ENCODE measurements at places on chromosomes 12 and 14.

DNA sequence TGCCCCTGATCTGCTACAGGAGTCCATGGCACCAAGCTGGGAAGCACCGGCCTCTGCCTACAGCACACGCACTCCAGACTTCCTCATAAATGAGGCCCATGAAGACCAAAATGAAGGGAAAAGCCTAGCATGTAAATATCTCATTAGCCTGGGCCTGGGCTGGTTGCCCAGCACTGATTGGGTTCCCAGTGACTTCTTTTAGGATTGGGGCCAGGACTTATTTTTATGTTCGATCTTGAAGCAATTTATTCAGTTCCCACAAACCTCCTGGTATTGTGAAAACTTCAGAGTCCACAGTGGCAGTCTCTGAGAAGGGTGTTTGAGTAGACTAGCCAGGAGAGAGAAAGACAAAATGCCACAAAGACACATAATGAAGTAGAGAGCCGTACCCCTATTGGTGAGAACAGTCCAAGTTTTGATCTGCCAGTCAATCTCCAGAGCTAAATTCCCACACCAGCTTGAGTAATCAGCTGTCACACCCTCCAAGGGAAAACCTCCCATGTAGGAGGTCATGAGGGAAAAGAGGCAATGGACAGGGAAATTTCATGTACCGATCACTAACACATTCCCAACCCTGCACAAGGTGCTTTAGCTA is 78.2 kb downstream of the PHLDA1 start:
- no peak for DNase-seq

DNA sequence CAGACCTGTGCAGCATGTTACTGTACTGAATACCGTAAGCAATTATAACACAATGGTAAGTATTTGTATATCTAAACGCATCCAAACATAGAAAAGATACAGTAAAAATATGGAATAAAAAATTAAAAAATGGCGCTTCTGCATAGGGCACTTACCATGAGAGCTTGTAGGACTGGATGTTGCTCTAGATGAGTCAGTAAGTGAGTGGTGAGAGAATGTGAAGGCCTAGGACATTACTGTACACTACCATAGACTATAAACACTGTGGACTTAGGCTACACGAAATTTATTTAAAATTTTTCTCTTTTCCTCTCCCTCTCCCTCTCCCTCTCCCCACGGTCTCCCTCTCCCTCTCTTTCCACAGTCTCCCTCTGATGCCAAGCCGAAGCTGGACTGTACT is 194.5 kb upstream of the CDKN3 start:
- no peak for DNase-seq

DNA sequence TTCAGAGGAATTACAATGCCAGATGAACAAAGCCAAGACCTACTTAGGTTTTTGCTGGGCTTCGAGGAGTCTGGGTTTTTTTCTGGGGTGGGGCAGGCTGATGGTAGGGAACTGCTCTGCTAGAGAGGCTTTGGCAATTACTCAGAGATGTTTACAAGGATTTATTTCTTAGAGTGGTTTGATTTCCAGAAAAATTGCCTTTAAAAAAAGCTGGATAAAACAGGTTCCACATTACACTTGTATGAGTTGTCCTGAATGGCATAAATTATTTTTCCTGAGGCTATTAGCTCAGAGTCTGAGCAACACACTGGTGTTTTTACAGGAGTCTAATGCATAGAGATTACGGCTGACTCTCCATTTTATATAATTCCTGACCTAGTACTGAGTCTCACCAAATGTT is 118.5 kb upstream of the FRMD6 start:
- no peak for DNase-seq

GRCh38 chr14:22865424-22866405 is 5.8 kb upstream of the LRP10 start:
- no peak for DNase-seq

DNA sequence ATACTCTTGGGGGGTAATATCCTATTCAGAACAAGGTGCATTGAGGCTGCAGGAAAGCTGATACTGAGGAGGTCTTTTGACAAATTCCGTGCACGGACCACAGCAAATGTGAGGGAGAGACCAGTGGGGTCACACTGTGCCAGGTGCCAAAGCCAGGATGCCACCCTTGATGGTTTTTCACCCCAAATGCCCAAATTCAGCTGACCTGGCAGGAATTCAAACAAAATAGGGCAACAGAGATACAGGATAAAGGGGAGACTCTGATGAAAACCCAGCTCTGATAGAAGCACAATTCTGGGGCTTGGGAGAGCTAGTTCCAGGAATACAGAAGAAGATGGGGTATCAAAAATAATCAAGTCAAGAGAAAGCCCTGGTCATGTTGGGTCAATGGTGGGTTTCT is 55.3 kb downstream of the SLC8A3 start:
- no peak for DNase-seq

GRCh38 chr12:44235674-44236073 is 399.8 kb downstream of the TMEM117 start:
- DNase-seq: no peak

- no peak for DNase-seq
These were observed 31.8 kb upstream of the LRRC10 start for GRCh38 chr12:69642531-69642930.

- DNase-seq: no peak
These were observed 32.8 kb downstream of the NOS1 start for GRCh38 chr12:117328556-117329100.

GRCh38 chr12:75944905-75945432 is 86.6 kb downstream of the PHLDA1 start:
- DNase-seq: no peak

DNA sequence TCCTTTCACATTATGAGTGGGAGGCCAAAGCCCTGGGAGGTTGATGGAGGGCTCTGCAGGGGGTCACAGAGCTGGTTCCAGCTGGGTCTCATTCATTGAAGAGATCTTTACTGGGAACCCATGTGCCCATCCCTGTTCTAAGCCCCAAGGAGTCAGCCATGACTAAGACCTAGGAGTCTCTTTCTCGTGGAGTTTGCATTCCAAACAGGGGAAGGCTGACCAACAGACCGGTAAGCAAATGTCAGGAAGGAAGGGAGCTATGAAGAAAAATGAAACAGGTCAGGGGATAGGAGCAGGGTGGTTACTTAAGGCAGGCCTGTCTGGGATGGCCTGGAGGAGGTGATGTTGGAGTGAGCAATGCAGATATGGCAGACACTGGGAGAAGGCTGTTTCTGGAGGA is 31.5 kb downstream of the SYNDIG1L start:
- DNase-seq: no peak

DNA sequence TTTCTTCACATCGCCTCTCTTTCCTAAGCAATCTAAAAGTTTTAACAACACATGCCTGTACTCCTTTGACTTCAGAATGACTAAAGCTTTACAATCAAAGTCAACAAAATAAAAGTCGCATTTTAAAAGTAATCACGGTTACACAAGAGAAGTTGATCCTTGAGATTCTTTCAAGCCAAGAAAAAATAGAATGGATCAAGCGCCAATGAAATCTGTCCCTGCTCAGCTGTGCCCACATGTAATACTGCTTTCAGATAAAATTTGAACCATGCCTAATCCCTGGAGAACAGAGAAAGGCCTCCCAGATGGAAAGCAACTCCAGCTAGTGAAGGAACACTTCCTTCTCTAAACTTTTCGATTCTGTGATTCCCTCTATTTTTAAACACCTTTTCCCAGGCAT is 113.1 kb downstream of the FBXL14 start:
- DNase-seq: no peak

DNA sequence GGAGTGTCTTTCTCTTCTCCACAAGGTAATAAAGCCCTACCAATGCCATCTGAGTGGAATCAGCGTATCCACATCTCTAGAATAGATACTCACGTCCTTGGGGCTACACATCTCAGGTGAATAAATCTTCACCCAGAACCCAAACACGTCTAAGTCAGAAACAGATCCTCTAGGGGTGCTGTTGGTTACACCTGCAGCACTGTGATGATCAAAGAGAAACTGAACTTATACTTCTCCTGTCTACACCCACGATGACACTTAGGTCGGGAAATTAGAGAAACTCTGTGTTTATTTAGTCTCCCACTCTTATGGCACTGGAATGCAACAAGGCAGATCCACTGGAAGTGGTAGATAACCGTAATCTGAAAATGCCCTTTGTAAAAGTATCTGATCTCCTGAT is 46.2 kb downstream of the WIF1 start:
- DNase-seq: no peak

DNA sequence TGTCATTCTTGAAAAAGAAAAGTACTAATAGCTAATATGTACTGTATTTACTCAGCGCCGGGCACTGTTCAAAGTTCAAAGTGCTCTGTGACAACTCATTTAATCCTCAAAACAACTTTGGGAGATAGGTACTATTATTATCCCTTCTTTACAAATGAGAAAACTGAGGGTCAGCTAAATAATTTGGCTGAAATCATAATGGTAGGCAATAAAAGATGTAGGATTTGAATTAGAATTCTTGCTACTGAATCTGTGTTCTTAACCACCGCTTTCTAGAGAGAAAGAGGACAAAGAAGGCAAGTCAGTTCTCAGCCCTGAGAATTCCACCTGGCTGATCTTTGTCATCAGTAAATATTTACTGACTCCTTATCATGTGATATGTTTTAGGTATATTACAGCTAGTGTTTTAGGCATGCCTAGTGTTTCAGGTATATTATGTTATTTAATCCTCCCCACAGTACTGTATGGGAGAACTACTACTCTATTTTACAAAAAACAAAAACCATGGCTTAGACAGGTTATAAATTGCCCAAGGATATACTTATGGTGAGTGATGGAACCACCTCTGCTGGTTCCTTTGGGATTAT is 205.7 kb upstream of the GZMB start:
- no peak for DNase-seq

- DNase-seq: no peak
These were observed 61.0 kb downstream of the HMGA2 start for GRCh38 chr12:65885312-65885711.

GRCh38 chr12:3700861-3701260 is 52.0 kb downstream of the CRACR2A start:
- no peak for DNase-seq

DNA sequence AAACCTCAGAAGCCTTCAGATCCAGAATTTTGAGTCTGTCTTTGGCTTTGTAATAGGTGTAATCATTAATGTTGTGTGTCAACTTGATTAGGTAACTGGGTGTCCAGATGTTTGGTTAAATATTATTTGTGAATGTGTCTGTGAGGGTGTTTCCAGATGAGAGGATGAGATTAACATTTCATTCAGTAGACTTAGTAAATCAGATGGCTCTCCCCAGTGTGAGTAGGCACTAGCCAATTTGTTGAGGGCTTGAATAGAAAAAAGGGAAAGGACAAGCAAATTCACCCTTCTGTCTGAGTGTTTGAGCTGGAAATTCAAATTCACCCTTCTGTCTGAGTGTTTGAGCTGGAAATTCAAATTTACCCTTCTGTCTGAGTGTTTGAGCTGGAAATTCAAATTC is 932.2 kb downstream of the SLC6A15 start:
- DNase-seq: no peak

DNA sequence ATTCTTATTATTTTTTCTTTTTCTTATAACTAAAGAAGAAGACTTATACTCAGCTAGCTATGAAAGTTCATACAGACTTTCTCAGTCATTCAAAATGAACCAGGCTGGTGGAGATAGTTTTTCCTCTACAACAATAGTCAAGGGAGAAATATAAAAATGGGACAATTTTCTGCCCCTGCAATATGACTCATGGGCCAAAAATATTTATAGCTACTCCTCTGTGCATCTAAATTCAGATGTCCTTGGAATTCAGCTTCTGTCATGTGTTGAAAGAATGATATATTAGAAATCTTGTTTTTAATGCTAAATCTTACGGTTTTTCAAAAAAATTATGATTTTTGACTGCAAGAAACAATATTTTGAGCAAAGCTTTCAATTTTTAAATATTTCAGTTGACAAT is 237.2 kb upstream of the SYT10 start:
- DNase-seq: no peak

- DNase-seq: no peak
These were observed 1.4 kb upstream of the ACSM4 start for GRCh38 chr12:7302266-7302986.

GRCh38 chr14:20745571-20746358 is at the start of gene EDDM3A:
EDDM3A (plus strand) TSS chr14:20745887; CDS start chr14:20747581, 1,694 bp downstream.
- no peak for DNase-seq

All from stimulated activated CD8-positive, alpha-beta memory T cell treated with anti-CD3 and anti-CD28 coated beads, Interleukin-2, amount 100 ng/mL, for 48 hours (primary cell).